ENCODE measurements at places on chromosomes 16 and 17.

DNA sequence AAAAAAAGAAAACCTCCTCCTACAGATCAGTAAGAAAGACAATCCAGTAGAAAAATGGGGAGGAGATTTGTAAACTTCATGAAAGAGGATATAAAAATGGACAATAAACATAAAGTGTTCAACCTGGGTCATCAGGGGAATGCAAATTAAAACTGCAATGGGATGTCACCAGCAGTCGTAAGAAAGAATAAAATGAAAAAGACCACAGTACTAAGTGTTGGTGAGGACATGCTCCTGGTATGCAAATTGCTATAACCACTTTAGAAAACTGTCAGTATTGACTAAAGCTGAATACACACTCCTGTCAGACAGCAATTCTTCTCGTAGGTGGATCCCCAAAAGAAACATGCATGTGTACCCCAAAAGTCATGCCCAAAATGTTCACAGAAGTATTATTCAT, 265.3 kb upstream of the CACNG5 start:
- DNase-seq, result no peak

DNA sequence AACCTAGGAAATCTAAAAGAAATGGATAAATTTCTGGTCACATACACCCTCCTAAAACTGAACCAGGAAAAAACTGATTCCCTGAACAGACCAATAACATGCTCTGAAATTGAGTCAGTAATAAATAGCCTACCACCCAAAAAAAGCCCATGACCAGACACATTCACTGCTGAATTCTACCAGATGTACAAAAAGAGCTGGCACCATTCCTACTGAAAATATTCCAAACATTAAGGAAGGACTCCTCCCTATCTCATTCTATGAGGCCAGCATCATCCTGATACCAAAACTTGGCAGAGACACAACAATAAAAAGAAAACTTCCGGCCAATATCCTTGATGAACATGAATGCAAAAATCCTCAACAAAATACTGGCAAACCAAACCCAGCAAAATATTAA, 52.9 kb downstream of the TTC19 start:
- DNase-seq, result no peak

DNA sequence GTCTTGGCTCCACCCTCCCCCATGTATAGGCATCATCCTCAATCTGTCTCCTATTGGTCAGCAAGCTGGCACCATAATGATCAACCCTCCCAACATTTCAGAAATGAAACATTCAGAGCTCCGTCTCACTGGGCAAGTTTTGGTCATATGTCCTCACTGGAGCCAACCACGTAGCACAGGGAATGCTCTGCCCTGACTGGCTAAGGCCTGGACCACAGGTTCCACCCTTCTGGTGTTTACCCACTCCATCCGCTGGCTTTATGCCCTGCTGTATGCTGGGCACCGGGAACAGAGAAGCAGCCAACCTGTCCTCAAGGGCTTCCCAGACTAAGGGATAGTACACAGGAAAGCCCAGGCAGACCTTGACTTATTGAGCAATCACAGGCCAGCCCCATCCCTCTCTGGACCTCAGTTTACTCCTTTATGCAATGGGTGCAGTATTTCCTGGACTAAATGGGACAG, 20.5 kb downstream of the MYO15A start:
- no peak for DNase-seq

GRCh38 chr17:41635121-41636097, 11.0 kb upstream of the KRT17 start:
- DNase-seq, result no peak

DNA sequence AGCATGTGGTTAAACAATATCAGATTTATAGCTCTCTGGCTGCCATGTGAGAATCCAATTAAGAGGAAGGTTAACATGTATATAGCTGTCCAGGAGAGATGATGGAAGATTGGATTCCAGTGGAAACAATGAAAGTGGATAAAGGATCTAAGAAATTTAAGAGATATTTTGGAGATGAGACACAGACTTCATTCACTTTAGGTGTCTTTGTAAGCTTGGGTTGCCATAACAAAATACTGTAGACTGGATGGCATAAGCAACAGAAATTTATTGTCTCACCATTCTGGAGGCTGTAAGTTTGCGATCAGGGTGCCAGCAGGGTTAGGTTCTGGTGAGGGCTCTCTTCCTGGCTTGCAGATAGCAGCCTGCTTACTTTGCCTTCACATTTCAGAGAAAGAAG, 155.9 kb upstream of the MYOCD start:
- DNase-seq, result no peak

DNA sequence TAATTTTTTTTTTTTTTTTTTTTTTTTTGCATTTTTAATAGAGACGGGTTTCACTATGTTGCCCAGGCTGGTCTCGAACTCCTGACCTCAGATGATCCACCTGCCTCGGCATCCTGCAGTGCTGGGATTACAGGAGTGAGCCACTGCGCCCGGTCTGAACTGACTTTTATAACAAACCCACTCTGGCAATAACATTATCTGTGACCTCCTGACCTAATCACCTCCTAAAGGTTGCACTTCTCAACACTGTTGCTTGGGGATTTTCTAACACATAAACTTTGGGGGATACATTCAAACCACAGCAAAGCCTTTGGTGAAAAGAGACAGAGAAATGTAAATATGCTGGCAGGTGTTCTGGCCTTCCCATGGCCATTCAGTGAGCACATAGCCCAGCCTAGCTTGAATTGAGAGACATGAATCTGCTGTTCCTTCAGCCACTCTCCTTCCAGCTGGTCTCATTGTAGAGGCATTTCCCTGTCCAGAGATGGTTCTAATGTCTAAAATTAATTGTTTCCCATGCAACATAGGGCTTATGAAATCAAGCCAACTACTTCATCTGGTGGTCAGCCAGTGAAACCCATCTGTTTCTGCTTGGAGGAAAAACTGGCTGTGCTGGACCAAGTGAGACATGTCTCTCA, 28.3 kb downstream of the LYRM1 start:
- DNase-seq, result no peak

GRCh38 chr16:67458121-67458641, 22.8 kb downstream of the ATP6V0D1 start:
- DNase-seq, result no peak

DNA sequence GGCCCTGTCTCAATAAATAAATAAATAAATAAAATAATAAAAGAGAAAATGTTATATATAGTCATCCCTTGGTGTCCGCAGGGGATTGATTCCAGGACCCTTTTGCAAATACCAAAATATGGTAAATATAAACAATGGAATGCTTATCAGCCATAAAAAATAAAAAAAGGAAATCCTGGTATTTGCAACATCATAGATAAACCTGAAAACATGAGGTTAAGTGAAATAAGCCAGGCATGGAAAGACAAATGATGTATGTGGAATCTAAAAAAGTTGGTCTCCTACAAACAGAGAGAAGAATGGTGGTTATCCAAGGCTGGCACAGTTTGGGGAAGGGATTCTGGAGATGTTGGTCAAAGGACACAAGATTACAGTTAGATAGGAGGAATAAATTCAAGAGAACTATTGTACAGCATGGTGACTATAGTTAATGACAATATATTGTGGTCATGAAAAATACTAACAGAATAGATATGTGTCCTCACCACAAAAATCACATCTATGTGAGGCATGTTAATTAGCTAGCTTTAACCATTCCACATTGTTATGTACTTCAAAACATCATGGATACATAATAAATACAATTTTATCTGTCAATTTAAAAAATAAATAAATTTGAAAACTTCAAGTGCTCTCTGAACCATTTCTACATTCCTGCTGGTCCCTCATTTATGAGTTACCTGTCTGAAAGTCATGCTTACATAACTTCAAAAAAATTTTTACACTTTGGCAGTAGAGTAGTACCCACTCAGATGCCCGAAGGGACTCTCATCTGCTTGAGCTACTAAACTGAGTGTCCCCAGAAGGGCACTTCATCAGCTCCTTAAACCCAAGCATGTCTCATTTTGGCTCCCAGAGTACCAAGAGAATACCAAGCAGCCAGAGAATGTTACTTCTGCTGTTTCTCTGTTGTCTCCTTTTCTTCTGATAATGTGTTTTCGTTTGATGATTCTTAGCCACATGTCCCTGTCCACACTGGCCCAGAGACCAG, 26.6 kb downstream of the N4BP1 start:
- no peak for DNase-seq

DNA sequence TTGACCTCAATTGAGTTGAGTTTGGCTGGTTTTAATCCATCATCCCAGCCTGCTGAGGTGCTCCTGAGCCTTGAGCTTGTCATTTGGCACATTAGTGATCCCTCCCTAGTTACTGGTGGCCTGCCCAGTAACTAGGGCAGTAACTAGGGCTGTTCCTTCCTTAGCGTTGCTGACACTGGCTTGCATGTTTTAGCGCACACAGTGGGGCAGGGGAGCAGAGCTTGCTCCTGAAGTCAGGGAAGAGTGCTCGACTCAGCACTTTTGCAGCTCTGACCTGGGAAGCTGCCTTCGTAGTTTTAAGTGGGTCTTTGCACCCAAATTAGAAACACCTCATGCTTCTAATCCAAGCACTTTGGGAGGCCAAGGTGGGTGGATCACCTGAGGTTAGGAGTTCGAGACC, 15.7 kb downstream of the CCDC42 start:
- DNase-seq, result no peak

DNA sequence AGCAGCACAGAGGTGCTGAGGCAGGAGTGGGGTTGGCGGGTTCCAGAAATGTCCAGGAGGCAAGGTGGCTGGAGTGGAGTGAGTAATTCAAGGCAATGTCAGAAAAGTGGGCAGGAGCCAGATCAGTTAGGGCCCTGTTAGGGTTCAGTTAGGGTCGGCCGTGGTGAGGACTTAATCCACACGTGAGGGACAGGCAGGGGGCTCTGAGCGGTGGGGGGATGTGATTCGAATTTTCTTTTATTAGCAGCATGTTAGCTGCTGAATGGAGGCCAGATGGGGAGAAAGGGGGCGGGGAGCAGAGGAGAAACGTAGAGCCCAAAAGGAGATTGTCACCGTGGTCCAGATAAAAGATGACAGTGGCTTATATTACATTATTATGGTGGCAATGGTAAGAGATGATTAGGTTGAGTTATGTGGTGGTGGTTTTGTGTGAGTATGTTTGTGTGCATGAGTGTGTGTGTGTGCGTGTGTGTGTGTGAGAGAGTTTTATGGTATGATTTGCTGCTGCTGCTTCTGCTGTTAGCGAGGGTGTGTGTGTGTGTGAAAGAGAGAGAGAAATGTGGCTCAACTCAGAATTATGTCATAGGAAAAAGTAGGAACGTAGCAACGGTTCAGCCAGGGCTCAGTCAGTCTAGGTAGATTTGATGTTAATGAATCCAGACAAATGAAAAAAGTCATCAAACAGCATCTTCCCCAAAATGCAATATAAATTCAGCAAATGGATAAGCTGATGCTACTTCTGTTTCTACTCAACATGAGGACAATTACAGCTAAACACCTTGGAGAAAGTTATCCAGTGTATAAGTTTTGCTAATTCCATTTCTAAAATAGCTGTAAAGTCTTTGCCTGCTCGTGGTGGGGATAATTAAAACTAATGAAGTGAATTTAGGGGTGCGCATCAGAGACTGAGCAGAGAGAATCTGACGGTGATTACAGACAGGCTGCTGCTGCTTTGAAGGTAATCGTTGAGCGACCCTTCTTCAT, 390.6 kb downstream of the HAPSTR1 start:
- no peak for DNase-seq

GRCh38 chr17:20267459-20267842, 199.9 kb downstream of the LGALS9B start:
- DNase-seq, result peak; percentile 21

DNA sequence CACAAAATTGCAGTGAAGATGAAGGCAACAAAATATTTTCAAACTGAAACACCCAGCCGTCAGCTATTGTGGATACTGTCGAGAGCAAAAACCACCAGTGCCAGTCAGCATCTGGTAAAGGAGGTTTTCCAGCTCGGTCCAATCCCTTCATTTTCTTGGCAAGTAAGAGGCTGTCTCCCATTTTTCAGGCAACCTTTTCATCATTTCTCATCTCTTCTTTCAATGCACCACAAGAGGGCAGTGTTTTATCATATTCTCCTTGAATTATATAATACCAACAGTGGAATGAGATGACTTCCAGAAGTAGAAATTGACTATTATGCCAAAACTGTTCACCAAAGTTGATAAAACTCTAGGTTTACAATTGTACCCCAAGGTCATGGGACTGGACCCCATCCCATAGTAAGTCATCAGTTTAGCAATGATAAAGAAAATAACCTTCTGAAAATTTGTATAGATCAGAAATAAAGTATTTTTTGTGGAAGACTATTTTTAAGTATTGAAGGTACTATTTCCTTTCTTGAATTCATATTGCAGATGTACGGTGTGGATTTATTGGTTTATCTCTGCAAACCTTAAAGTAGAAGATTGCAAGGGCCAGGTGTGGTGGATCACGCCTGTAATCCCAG, 16.8 kb downstream of the NQO1 start:
- no peak for DNase-seq

GRCh38 chr17:7133424-7133823, 18.8 kb upstream of the ASGR2 start:
- DNase-seq, result peak; percentile 65

DNA sequence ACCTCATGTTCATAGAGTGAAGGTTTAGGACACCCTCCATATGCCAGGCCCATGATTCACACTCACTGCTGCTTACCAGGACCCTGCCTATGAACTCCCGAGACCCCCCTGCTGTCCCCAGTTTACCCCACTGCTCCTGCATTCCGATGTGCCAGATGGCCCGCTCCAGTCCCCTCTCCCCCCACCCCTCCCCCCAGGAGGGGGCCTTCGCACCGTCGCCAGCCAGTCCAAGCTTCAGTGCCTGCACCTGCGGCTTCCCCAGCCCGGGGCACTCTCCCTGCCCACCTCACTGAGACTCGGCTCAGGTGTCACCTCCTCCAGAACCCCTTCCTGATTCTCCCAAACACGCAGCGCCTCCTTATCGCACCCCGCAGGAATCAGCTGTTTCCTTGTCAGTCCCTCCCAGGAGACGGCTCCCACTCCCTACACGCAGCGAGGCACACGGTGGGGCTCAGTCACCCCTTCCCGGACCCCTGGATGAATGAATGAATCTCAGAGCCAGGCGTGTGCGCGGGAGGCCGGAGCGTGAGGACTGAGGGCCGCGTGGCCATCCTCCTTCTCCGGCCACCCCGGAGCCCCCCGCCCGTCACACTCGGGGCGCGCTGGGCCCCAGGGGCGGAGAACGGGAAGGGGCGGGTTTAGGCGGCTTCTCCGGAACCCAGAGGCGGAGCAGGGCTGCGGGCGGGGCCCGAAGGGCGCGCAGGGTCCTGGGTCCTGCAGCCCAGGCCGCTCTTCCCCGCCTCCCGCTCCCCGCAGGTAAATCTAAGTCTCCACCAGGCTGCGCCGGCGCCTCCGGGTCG, 1.6 kb downstream of the MYO1C start:
- DNase-seq, result peak; percentile 69

DNA sequence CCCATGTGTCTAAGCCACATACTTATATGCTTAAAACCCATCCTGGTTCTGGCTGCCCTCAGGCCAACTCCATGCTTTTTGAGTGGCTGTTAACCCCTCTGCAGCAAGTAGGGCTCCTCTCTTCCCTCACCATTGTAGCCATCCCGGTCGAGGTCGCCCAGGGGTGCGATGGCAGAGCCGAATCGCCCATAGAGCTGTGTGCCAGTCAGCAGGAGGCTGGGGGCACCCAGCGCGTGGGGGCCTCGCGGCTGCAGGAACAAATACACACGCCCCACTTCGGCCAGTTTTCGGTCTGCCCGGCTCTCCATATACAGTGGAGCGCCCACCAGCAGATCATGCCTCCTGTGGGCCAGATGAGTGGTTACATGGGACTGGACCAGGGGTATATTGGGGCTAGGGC, 6.1 kb downstream of the ITGA2B start:
- DNase-seq, result no peak
